ENCODE measurements at places on chromosomes 12 and 14. TPM values are rescaled to one million over a fixed set of nuclear protein-coding genes. Genes with fewer than 3 reads are reported as not detected.

Gene KRT71
- not detected for polyA plus RNA-seq

Gene HOXC12
- polyA plus RNA-seq, result not detected

Gene SLC4A8
- 4.8 TPM for polyA plus RNA-seq

Gene SLCO1B1
- polyA plus RNA-seq, result not detected

Gene CLEC7A
- polyA plus RNA-seq, result 2.6 TPM

Gene ETFBKMT
- polyA plus RNA-seq, result 6.2 TPM

Gene GLIPR1L2
- 2.2 TPM for polyA plus RNA-seq

Gene KERA
- not detected for polyA plus RNA-seq

Gene CDCA4
- polyA plus RNA-seq, result 19.9 TPM

DNA sequence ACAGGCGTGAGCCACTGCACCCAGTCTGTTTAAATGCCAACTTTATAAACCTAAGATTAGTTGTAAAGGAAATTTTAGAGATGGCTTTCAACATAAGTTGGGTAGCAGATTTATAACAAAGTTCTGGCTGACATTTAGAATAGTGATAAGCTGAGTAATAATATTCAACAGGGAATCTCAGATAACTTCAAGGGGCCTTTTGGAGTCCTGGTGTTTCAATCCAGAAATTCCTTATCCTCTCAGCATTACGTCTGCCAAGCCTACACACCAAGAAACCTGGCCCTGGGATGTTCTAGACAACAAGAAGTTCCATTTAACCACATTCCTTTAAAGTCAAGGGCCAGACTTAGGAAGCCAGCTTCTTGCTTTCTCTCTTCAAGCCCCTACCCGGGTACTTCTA is 59.5 kb upstream of the DYRK2 start:
- DNase-seq, result no peak

DNA sequence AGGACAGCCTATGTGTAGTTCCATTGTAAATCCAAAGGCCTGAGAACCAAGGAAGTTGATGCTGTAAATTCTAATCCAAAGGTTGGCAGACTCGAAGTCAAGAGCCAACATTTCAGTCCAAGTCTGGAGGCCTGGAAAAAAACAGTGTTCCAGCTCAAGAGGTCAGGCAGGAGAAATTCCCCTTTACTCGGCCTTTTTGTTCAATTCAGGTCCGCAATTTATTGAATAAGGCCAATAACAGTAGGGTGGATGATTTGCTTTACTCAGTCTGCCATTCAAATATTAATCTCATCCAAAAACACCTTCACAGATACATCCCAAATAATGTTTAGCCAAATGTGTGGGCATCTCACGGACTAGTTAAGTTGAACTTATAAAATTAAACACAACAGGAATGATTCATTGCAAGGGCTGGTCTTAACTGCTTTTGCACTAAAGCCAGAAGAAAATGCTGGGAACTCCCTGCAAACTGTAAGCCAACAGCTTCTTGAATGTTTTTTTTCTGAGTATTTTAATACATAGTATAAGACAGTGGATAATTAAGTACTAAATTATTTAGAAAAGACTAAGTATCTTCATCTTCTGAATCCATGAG is 197.4 kb upstream of the GARIN6 start:
- DNase-seq, result no peak

DNA sequence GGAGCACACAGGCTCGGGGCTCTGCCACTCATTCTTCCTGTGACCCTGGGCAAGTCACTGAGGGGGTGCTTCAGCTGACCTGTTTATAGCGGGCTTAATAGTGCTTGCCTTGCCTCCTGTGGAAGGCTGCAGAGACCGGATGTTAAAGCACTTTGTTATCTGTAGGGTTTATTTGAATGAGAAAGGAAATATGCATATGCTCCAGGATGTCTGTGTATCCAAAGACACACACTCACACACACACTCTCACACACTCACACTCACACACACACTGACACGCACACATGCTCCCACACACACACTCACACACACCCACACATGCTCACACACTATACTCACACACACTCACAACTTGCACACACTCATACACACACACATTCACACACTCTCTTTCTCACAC is 56.1 kb upstream of the DDX11 start:
- DNase-seq, result no peak

GRCh38 chr12:32535288-32535999 is 136.1 kb downstream of the FGD4 start:
- no peak for DNase-seq

- no peak for DNase-seq
Observed at GRCh38 chr14:24351517-24351916, 11.7 kb upstream of the RIPK3 start.

- DNase-seq, result no peak
Observed at GRCh38 chr14:103408491-103409155, 23.4 kb downstream of the MARK3 start.

DNA sequence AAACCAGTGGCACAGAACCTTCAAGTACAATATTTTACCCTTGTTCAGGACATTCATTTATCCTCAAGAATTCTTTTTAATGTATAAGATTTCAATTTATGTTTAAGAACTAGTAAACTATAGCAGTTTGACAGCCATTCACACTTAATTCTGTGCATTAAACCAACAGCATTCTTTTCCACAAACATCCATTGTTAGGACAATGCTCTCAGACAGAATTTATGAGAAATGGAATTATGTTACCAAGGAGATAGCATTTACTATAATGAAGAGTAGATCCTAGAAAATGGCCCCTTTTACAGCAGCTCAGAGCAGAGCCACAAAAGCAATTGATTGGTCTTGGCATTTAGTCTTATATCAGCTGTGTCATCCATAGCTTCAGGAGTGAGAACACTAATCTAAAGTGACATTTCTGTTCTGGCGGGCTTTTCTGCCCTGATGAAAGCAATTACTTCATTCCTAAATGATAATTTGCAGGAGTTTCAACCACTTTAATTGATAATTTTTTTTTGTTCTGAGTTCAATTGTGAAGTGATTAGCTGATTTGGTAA is 268.9 kb downstream of the NPAS3 start:
- DNase-seq, result no peak

DNA sequence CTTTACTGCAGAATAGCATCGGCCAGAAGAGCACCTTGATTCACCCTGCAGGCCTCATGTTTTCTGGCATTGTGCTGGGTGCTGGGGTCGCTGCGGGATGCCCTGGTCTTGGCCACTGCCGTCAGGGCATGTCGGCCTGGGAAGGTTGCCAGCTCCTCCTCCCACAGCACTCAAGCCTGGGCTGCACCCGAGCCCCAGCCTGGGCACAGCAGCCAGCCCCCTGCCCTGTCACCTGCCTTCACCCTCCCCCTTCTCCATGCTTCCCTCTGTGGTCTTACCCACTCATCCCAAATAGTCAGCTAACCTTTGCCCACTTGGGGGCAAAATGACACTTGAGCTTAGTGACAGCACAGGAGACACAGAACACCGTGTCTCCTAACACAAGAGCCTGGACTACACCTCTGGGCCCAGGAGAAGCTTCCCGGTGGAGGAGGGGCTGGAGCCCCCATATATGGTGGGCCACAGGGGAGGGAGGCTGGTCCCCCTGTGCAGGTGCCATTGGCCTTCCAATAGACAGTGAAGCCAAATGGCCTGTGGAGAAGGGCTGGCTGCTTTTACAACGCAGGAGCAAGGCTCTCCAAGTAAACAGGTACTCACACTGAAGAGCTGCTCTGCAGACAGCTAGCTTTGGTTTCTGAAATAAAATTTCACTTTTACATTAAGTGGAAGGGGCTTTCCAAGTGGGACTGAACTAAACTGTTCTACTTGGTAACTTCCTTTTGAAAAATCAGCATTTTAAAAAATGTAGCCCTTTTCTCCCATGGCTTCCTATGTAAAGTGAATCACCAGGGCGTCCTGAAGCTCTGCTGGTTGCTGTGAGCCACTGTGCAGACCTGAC is 51.2 kb upstream of the AMN start:
- no peak for DNase-seq

Data from left renal cortex interstitium (tissue), 4 donors.